ENCODE measurements at places on chromosomes 3 and 15.

DNA sequence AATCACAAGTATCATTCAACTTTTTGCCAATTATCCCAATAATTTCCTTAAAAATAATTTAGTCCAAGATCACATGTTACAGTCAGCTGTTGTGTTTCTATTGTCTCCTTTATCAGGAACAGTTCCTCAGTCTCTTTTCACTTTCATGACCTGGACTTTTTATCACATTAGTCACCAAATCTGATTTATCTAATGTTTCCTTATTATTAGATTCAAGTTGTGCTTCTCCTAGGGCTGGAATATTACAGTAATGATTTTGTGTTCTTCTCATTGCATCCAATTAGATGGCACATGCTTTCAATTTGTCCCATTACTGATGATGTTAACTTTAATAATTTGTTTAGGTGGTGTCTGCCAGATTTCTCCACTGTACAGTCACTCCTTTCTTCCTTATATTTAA, 66.3 kb upstream of the DCBLD2 start:
- DNase-seq: no peak

- DNase-seq: no peak
Observed at GRCh38 chr15:76863693-76864092, 41.4 kb downstream of the SCAPER start.

DNA sequence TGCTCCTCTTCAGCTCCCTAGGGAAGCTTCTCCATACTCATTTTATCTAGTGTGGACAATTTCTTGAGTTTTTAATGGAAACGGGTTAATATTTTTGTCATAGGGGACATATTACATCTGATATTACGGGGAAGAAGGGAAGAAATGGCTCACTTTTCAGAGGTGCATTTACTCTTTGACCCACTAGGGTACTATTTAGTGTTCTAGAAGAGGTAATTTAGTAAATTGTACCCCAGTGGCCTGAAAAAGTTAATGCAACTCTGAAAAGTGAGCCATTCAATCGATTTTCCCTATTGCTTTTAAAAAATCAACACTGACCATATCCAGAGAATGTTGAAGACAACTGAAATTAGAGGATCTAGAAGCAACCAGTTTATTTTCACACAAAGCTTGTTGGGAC, 71.2 kb downstream of the MAP2K5 start:
- no peak for DNase-seq

DNA sequence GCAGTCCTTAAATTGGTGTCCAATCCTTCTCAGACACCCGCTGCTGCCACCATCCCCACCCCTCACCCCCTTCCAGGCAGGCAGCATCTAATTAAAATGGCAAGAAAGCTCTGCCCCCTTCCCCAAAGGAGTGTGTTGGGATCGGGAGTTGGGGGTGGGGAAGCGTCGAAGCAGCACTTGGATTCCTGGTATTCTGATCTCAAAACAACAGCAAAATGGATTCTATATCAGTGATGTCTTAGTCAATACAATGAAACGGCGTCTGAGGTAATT, 1.4 kb downstream of the TNIK start:
- DNase-seq: no peak

- no peak for DNase-seq
Observed at GRCh38 chr3:176051766-176052165, 1145.5 kb downstream of the TBL1XR1 start.

DNA sequence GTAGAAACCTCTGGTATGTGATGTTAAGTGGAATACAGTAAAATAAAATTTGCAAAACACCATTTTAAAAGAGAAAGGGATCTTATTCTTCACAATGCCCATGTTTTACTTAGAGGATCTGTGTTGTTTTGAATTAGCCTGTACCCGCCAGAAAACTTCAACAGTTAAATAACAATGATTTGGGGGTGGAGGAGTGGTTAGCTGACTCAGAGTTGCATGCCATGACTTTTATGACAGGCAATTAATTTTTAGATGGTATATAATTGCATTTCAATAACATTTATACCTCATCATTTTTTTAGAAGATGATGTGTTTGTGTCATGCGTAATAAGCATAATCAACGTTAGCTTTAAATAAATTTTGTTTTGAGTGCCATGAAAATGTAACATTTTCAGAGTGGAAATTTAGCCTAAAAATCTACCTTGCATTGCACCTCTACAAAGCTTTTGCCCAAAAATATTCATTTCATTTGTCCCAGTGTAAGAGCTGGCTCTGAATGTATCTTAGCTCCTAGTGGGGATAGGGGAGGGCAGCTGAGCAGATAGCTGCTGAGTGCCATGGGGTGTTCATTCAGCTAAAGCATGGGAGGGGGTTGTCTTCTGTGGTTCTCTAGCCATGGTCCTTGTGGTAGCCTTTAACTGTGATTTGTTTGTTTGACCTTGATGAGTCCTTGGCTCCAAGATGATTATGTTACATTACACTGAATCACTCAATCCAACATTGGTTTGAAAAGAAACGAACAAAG, 379.8 kb downstream of the LPP start:
- no peak for DNase-seq

GRCh38 chr3:123285066-123285465, 83.3 kb downstream of the SEC22A start:
- DNase-seq: no peak

DNA sequence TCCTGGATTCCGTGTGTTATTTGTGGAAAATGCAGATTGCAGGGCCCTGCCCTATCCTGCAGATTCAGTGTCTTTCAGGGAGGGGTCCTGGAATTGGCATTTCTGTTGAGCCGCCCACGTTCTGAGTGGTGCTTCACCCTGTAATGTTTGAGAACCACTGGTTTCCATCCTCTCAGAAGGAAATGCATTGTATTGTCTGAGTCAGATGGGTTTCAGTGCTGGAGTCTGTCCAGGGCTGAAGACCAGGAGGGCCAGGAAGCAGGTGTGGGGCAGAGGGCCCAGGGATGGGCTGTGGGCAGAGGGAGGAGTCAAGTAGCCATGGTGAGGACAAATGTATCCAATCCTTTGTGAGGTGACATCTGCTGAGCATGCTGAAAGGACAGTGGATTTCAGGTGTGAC, 123.8 kb downstream of the SV2B start:
- no peak for DNase-seq

- DNase-seq: no peak
Observed at GRCh38 chr3:152232679-152233078, 36.0 kb upstream of the MBNL1 start.

- DNase-seq: no peak
Observed at GRCh38 chr3:101879102-101879501, 29.8 kb downstream of the NFKBIZ start.

- DNase-seq: no peak
Observed at GRCh38 chr15:40593165-40593564, 884 bp upstream of the KNL1 start.

- DNase-seq: no peak
Observed at GRCh38 chr3:183291497-183292031, 38.5 kb downstream of the B3GNT5 start.

DNA sequence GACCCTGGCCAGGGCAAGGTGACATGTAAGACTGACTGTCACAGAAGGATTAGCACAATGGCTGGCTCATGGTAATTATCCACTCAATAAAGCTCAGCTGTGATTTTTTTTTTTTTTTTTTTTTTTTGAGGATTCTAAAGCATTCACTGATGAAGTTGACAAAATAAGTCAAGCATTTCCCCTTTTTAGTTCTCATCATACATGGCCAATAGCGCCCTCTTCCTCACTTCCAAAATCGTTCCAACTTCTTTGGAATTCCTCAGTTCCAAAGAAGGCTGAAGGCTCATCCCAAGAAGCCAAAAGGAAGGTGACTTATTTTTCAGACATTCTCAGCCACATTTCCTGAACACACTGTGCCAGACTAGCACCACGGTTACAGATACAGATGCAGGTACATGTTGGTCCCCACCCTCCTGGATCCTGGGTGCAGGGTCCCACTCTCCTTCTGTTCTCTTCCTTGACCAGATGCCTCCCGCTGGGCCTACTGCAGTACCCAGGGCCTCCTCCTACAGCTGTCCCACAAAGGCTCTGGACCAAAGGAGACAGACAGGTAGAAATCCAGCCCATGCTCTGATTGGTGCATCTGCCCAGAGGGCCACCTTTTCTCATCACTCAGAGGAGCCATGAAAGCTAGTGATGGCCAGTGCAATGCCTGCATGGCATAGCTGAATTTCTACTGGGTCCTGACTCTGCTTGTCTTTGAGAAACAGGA, 202.6 kb downstream of the UACA start:
- DNase-seq: no peak

- no peak for DNase-seq
Observed at GRCh38 chr15:29270169-29270955, 740 bp upstream of the NSMCE3 start.

GRCh38 chr15:47991357-47991756, 129.4 kb upstream of the SLC24A5 start:
- DNase-seq: no peak

GRCh38 chr3:142896996-142897395, 8.1 kb upstream of the PCOLCE2 start:
- no peak for DNase-seq

DNA sequence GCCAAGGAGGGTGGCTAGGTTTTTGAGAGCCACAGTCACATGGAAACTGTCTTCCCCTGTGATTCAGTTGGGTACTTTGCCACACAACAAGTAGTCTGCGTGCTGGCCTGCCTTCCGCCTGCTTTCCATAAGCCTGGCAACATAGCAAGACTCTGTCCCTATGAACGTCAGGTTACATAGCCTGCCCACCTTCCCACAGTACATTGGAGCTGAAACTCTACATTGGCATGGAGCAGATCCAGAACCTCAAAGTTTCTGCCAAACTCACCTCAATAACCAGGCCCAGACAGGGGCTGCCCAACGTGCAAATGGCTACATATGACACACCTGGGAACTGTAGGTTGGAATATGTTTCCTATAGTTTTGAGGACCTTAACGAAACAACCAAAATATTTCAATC, 140.6 kb upstream of the PRICKLE2 start:
- no peak for DNase-seq

GRCh38 chr3:150613709-150614480, 10.8 kb downstream of the SELENOT start:
- no peak for DNase-seq

DNA sequence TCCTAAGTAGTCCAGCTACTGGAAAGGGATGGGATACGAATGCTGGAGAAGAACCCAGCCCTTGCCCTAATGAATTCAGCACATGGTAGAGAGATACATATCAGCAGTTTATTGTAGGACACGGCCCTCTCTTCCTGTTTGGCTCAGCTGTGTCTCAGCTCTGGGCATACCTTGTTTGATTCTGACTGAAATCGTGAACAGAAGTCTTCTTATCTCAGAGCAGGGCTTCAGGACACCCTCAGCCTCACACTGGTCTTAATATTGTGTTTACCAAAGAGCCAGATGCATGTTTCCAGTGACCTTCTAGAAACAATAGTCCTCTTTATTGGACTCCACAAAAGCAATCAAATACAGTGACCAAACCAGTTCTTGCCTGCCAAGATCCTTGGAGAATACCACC, 54.7 kb downstream of the FAM174B start:
- no peak for DNase-seq

GRCh38 chr3:63662500-63662899, 10.0 kb downstream of the SNTN start:
- DNase-seq: no peak

GRCh38 chr3:66473181-66473580, 27.6 kb downstream of the LRIG1 start:
- no peak for DNase-seq

- DNase-seq: no peak
Observed at GRCh38 chr3:11969986-11970385, 34.2 kb upstream of the SYN2 start.

DNA sequence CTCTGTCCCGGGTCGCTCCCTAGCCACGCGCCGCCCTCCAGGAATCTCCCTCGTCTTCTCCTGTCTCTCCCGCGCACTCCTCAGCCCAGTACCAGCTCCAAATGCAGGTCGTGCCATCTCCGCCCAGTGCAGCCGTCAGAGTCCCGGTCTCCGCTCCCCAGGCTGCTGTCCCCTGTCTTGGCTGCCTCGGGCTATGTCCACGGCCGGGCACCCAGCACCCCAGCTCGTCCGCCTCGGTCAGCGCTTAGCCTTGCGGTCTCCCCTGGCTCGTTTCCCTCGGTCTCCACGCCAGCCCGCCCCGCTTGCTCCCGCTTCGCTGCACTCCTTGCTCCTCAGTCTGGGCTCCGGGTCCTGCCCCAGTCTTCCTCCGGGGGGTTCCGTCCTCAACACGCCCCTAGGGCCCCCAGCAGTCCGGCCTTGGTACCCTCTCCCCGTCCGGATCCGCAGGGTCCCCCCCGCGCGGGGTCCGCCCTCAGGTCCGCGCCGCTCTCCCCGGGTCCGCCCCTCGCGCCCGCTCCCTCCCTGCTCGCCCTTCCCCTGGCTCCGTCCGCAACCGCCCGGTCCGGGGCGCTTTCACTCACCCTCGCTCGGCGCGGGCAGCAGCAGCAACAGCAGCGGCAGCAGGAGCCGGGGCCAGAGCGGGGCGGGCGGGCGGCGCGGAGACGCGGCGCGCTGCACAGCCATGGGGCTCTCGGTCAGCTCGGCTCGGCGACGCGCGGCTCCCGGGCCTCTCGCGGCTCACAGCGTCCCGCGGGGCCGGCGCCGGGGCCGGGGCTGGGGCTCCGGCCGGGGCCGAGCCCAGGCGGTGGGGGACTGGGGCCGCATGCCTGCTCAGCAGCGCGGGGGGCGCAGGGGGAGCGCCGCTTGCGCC, 462 bp downstream of the IGDCC3 start:
- no peak for DNase-seq

DNA sequence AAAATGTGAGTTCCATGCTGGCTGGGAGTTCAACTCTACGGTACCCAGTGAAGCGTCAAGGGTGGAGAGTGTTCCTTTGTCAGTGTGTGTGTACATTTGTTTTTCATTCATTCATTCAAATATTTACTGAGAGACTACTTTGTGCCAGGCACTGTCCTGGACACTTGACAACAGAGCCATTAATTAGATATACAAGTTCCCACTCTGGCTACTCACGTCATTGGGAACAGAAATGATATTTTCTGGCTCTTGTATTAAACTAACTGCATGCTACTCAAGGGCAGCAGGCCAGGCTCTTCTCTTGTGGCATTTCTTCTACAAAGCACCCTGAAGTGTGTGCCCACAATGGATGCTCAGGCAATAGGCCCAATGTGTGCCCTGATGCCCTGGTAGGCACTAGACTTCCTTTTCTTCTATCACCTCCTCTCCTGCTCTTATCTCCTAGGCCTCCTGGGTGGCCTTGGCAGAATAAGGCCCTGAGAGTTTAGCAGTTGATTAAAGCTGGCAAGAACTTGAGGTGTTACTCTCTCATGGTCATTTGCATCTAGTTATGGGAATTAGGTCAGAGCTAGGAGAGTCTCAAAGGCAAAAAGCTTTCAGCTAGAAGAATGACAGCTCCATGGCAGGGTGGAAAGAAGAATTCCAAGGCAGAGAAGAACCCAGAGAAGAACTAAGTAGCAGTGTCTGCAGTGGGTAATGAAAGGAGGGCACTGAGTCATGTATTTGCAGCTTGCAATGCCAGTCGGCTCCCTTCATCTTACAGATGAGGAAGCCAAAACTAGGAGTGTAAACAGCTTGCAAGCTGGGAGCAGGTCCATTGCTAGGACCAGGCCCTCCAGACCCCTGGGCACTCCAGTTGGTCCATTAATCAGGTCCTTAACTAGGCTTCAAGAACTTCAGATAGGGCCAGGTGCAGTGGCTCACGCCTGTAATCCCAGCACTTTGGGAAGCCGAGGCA, 14.0 kb upstream of the SMAD3 start:
- no peak for DNase-seq

GRCh38 chr3:195183071-195183776, 87.7 kb downstream of the XXYLT1 start:
- no peak for DNase-seq

GRCh38 chr3:187770224-187770623, 25.0 kb upstream of the BCL6 start:
- DNase-seq: no peak

GRCh38 chr15:31260646-31261265, 65.9 kb upstream of the KLF13 start:
- no peak for DNase-seq

- DNase-seq: no peak
Observed at GRCh38 chr3:156664831-156665178, 9.6 kb upstream of the TIPARP start.

Measured in NCI-H1930 (cell line).